Peyer's patch (tissue), 4 donors: ENCODE measurements at places on chromosomes 6 and 20. TPM values are rescaled to one million over a fixed set of nuclear protein-coding genes. Genes with fewer than 3 reads are reported as not detected.
A peak's percentile ranks its signal among the peaks of the same experiment; 100 is the strongest.

DNA sequence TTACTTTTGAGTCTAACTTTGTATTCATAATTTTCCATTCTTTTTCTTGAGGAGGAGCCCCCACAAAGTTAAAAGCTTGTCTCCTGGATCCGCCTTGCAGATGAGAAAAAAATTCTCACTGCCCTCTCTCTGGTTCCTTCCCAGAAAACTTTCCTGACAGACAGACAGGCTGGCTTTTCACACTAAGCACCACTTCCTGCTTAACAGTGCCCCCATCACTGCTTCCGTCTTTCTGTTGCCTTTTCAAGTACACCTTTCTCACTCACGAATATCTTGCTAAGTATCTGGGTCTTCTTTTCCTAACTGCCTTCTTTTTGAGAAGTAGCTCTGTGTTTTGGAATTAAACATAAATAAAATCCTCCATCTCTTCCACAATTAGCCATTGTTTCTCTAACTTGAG is 19.8 kb upstream of the LMBRD1 start:
- peak; percentile 60 for DNase-seq

- no peak for DNase-seq
Observed at GRCh38 chr6:8837343-8837742, 402.0 kb upstream of the SLC35B3 start.

- no peak for DNase-seq
Observed at GRCh38 chr6:125114248-125114858, 39.2 kb upstream of the TPD52L1 start.

GHRH gene
- not detected for total RNA-seq

DNA sequence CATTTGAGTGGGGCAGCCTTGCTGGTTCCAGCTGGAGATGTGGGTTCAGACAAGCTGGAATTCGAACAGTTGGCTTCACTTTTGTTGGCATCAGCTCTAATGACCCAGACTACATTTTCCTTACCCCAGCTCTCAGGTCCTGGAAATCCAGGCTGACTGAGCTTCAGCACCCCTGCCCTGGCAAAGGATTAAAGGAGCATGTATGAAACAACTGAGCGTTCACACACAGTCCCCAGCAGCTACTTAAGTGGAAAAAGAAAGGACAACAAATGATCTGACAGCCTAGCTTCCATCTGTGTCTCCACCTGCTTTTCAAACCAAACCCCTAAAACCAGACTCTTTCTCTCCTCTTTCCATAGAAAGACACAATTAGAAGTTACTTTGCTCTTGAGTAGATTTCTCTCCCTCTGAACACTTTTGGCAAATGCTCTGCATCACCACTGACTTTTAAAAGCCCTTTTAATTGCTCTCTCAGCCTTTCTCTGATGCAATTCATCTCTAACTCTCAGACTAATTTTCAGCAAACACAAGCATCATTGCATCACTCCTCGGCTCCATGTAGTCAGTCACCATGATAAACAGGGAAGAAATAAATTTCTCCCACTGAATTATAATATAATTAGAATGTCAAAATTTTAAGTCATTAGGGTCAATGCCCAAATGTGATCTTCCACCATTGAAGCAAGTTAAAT is 28.1 kb downstream of the ROS1 start:
- no peak for DNase-seq

DNA sequence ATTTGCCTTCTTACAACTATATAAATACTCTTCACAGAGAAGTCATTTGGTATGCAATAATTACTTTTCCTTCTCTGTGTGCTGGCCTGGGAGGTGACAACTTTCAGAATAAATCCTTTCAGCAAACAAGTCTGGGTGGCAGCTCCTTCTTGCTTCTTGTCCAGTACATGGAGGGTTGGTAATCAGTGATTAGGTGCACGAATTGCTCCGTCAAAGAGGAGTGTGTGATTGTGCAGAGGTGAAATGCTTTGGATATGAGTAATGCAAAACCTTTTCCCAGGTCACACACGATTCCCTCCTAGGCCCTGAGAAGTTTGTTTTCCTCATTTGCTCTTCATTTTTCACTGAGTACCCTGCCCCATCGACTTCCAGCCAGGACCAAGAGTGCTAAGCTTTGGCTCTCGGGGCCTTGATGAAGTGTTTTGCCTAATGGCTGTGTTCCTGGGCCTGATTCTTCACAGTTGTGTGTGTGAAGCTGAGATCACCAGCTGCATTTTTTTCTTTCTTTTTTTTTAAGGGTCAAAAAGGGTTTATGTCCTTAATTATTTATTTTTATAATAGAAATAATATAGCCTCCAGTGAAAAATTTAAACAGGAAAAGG is 216.5 kb downstream of the ZMYND8 start:
- DNase-seq = no peak
